Kidney capillary endothelial cell (primary cell): ENCODE measurements at places on chromosomes 3 and 15.
A peak's percentile ranks its signal among the peaks of the same experiment; 100 is the strongest.

GRCh38 chr15:89528757-89529352, 32.5 kb upstream of the RHCG start:
- DNase-seq = no peak

DNA sequence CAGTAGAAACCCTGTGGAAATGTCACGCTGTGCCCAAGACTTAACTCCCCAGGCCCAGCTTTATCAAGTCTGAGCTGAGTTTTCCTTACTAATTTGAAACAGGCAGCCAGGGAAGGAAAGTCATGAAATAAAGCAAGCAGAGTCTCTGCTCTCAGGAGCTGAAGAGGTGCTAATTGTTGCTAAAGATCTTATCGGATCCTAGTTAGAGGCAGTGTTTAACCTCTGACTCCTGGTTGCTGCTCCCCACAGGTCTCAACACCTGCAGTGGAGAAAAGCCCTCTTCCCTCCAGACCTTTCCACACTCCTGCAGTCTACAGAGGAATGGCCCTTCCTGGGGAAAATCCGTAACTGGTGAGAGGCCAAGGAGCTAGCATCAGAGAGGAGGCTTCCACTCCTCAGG, 628.2 kb downstream of the NTRK3 start:
- DNase-seq = no peak

DNA sequence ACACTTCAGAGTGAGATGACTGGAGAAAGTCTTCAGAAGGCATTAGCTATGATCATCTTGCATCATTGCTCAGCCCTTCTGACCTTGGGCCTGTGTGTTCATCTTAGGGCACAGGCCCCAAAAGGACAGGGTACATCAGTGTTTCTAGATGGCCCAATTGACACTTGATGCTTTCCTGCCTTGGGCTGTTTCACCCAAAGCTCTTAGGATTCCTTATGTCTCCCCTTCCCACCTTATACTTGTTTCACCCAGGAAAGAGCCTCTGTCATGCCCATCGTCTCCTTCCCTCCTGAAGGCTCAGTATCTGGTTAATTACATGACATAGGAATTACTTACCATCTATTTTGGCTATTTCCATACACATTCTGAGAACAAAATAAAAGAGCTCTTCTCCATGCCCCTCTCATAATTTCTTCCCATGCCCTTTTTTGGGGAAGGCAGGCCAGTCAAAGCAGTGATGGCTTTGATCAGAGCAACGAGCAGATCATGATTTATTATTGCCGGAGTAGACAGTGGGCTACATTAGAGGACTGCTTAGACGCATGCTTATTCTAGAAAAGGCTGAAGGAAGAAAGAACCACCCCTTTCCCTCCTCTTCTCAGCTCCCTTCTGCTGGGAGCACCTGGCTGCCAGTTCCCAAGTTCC, 72.9 kb downstream of the GHSR start:
- no peak for DNase-seq

GRCh38 chr15:59247364-59247763, 40.7 kb downstream of the LDHAL6B start:
- DNase-seq = peak; percentile 46

GRCh38 chr3:197810901-197811300, 19.8 kb downstream of the LRCH3 start:
- no peak for DNase-seq

GRCh38 chr3:151501923-151502632, 41.2 kb upstream of the IGSF10 start:
- DNase-seq = no peak

DNA sequence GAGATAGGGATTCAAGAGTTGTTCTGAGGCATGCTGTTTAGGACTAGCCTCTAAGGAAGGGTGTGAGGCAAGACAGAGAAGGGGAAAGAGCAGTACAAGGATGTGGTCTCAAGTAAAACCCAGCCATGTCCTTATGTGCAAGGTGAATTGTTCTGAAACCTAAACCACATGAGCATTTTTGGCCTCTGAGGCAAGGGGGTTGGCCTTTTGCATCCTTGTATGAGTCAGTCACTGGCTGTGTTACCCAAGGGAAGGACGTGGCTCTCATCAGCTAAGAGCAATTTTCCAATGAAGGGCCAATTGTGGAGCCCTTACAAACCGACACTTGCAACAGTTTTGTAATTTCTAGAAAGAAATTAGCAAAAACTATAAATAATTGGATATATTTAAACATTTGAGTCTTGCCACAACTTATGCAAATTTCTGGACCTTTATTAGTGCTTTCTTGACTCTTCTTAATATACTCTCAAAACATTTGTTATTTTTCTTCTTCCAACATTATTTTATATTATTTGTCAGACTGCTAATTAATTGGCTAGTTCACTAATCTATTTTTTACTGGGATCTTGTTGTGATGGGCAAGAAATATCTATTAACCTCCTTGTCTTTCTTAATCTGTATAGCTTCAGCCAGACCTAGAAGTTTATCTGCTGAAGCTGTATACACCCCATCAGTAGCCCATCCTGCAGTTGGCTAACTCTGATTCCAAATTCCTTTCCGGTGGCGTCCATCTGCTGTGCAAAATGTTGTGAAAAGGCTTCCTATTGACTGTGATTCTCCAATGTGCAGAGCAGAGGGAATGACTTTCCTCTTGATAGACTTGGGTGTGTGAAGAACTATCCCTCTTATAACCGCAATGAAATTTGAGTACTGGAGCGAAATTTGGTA, 97.7 kb upstream of the P2RY1 start:
- no peak for DNase-seq

GRCh38 chr15:78675617-78676360, 34.8 kb upstream of the CHRNB4 start:
- no peak for DNase-seq

GRCh38 chr15:99707473-99708270, 25.6 kb downstream of the LYSMD4 start:
- no peak for DNase-seq

DNA sequence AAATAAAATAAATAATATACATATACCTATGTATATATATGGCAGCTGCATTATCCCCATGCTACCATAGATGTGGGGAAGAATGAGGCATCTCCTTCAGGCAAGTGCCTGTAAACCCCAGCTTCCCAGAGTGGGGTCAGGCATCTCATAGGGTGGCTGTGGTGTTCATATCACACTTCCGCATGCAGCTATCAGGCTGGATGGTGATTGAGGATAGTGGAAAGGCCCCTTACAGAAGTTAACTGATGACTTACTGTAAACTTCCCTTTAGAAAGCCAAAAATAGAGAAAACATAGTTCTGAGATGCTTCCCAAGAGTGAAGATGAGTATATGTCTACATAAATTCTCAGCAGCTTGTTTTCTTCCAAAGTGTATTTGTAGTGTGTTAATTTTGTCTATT, 3.5 kb upstream of the PP2D1 start:
- no peak for DNase-seq

DNA sequence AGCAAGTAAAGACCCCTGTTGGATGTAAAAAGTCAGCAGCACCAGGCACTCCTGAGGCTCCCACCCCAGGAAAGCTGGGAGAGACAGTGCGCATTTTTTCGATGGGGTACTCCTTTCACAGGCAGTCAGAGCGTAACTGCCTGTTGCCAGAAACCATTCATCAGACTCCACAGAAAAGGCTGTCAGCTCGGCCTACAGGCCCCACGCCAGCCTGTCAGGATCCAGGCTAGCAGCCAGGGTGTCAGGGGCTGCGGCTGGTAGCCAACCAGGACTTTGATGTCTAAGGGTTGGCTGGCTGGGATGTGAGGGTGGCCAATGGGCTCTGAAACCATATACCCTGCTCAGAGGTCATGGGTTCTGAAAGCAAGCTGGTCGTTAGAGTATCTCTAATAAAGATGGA, 164.5 kb downstream of the WNT5A start:
- no peak for DNase-seq

- DNase-seq = peak; percentile 58
Observed at GRCh38 chr15:92714077-92714476, 58.5 kb upstream of the FAM174B start.

DNA sequence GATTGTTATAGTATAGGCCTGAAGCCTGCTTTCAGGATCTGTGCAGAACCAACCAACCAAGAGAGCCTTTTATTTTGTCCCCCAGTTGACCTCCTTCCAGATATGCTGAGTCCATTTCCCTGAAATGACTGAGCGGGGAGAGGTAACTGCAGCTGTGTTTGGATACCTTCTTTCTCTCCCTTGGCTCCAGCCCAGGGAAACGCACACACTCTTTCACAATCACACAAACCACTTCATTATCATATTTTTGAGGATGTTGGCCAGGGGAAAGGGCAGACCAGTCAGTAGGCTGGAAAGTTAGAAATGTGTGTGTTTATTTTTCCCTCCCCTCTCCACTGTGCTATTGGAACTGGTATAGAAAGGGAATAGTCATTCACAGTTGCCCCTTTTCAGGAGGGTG, 417.7 kb upstream of the TBL1XR1 start:
- DNase-seq = no peak

GRCh38 chr15:90232941-90233386, 777 bp downstream of the CIB1 start:
- no peak for DNase-seq

GRCh38 chr15:50883903-50884302, 24.6 kb upstream of the AP4E1 start:
- DNase-seq = peak; percentile 63

GRCh38 chr15:50890751-50891150, 17.7 kb upstream of the AP4E1 start:
- DNase-seq = no peak

- no peak for DNase-seq
Observed at GRCh38 chr3:37751967-37752648, 109.6 kb upstream of the CTDSPL start.

GRCh38 chr15:68733666-68734065, 87.0 kb downstream of the ANP32A start:
- DNase-seq = no peak
